ENCODE measurements at places on chromosomes 6 and 20.
A peak's percentile ranks its signal among the peaks of the same experiment; 100 is the strongest.

DNA sequence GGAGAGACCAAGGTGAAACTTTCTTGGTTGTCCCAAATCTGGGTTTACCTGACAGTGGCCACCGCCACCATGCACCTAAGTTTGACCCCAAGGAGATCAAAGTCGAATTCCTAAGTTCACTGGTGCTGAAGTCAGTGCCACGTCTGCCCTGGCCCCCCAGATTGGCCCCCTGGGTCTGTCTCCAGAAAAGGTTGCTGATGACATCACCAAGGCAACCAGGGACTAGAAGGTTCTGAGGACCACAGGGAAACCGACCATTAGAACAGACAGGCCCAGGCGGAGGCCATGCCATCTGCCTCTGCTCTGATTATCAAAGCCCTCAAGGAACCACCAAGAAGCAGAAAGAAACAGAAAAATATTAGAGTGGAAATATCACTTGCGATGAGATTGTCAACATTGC, 91.2 kb downstream of the DLL1 start:
- no peak for DNase-seq

GRCh38 chr20:63692436-63693082, 3.9 kb upstream of the TNFRSF6B start:
- no peak for DNase-seq

GRCh38 chr20:62181808-62182207, 1.0 kb upstream of the MTG2 start:
- DNase-seq, result no peak

GRCh38 chr6:167590193-167590592, 236.5 kb upstream of the AFDN start:
- no peak for DNase-seq

- DNase-seq, result no peak
These were observed 3.4 kb upstream of the PFDN4 start for GRCh38 chr20:54204481-54204880.

DNA sequence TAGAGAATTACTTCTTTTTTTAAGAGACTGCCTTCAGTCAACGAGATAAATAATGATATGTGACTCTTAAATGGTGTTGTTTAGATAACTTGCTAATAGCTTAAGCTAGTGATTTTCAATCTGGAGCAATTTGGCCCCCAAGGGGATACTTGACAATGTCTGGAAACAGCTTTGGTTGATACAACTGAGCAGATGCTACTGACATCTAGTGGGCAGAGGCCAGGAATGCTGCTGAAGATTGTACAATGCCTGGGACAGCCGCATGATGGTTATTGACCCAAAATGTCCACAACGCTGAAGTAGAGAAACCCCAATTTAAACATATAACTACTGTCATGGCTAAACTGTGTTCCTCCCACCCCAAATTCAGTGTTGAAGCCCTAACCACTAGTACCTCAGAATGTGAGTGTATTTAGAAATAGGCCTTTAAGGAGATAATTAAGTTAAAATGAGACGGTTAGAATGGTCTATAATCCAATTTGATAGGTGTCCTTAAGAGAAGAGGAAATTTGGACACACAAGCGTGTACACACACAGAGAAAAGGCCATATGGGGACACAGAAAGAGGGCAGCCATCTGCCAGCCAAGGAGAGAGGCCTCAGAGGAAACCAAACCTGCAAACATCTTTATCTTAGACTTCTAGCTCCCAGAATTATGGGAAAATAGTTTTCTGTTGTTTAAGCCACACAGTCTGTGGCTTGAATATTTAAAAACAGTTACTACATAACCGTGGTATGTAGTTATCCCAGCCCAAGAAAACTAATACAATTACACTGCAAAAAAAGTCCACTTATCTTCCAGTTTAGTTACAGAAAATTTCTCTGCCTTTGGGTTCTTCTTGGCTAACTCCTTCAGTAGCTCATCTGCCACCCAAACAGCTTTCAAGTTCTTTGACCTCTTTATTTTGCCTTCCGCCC, 22.2 kb downstream of the RWDD2A start:
- DNase-seq, result peak; percentile 50

- no peak for DNase-seq
These were observed 33.2 kb downstream of the CLIC5 start for GRCh38 chr6:45982280-45983036.

DNA sequence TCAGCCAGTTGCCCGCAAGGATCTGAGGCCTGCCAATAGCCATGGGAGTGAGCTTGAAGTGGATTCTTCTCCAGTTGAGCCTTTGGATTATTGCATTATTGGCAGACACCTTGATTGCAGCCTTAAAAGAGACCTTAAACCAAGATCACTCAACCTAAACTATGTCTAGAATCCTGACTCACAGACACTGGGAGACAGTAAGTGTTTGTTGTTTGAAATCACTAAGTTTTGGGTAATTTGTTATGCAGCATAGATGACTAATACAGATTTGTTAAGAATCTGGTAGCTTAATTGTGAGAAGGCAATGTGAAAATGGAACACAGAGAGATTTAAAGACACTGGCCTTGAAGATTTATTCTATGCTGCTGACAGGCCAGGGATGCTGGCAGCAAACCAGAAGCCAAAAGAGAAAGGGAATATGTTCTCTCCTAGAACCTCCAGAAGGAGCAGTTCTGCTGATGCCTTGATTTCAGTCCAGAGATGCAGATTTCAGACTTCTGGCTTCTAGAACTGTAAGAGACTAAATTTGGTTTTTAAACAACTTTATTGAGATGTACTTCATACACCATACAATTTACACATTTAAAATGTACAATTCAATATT, 17.6 kb downstream of the SIRPD start:
- DNase-seq, result no peak

- no peak for DNase-seq
These were observed 12.0 kb upstream of the CCDC170 start for GRCh38 chr6:151481786-151482185.

All from trophoblast cell (in vitro differentiated cells and primary cell).